NCI-H2107 (cell line): ENCODE measurements at places on chromosomes 16 and 17.

- no peak for DNase-seq
Observed at GRCh38 chr16:80323187-80323807, 217.5 kb upstream of the DYNLRB2 start.

GRCh38 chr16:82056550-82056896 lies 21.5 kb downstream of the HSD17B2 start:
- no peak for DNase-seq

GRCh38 chr17:920190-920589 lies 59.4 kb downstream of the NXN start:
- no peak for DNase-seq

GRCh38 chr17:62206550-62206949 lies 141.5 kb upstream of the MED13 start:
- no peak for DNase-seq

DNA sequence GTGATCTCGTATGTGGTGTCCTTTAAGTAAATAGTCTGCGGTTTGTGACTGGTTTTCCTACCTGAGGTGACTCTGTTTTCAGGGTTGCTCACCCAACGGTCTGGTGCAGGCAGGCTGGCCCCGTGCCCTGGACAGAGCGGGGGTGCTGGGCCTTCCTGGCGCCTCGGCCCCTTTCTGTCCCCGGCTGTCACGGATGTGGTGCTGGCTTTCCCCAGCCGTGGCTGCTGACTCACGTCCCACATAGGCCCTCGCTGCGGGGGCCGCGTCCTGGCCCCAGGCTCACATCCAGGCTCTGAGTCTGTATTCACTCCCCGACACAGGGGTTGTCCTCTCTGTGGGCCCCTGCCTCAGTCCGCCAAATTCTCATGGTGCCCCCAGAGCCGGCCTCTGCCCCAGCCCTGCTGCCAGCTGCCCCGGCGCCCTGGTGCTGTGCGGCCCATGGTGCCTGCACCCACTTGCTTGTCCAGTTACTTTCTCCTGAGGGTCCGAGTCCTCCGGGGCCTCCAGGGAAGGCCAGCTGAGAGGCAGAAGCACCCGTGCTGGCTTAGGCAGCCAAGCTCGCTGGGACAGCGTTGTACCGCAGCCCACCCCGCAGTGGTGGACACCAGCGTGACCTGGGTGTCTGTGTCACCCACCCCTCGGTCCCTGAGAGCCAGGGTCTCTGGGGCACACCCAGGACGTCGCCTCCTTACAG lies 5.9 kb downstream of the CHMP6 start:
- no peak for DNase-seq

GRCh38 chr17:3960764-3961163 lies 3.5 kb downstream of the ATP2A3 start:
- no peak for DNase-seq

GRCh38 chr17:79282294-79282693 lies 207.7 kb downstream of the ENGASE start:
- no peak for DNase-seq

DNA sequence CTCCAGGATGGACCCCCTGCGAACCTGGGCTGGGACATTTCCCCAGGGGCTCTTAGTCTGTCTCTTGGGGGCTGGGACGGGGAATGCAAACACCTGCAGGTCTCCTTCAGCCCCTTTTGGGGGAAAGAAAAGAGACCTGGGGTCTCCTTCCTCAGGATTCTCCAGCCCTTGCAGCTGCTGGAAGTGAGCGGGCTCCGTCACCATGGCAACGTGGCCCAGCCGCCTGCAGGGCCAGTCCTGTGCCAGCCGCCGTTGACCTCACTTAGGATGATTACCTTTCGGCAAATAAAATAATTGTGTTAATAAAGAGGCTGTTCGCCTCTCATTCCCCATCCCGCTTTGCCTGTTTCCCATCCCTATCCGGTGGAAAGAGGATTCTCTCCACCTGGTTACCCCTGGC lies 25.7 kb downstream of the MRM1 start:
- DNase-seq, result no peak

- DNase-seq, result no peak
Observed at GRCh38 chr17:79258041-79258440, 183.4 kb downstream of the ENGASE start.

GRCh38 chr16:56615353-56615752 lies 7.0 kb downstream of the MT2A start:
- DNase-seq, result no peak
